ENCODE measurements at places on chromosomes 2 and 18.
A peak's percentile ranks its signal among the peaks of the same experiment; 100 is the strongest.

DNA sequence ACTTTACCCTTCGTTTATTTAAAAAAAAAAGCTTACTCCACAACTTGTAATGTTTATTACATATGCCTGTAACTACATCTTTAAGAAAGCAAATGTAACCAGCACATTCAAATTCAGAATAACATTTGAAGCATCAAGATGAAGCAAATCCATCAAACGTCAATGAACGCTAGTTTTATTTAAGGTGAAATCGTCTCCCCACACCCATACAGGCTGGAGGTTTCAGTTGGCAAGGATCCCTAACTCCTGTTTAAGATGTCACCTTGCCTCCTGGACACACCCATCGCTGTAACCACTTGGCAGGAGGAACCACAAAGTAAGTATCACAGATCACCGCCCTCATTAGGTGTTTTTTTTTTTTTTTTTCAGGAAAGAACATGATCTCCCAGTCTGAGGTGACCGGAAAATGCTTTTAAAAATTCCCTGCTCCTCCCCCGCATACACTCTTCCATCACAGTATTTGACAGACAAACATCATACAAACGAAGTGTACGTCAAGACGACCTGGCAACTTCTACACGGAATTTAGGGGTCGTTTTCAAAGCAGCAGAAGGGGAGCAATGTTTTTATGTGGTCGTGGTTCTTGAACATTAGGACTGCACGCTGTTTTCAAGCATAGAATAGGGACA, 19.7 kb upstream of the STPG4 start:
- peak; percentile 14 for DNase-seq

GRCh38 chr2:5749347-5749746, 57.2 kb downstream of the SOX11 start:
- DNase-seq: no peak

GRCh38 chr2:222877556-222878300, 16.9 kb downstream of the ACSL3 start:
- DNase-seq: no peak

- no peak for DNase-seq
Observed at GRCh38 chr2:12313445-12314126, 403.1 kb upstream of the TRIB2 start.

GRCh38 chr2:29839306-29839705, 82.1 kb downstream of the ALK start:
- DNase-seq: no peak

- DNase-seq: no peak
Observed at GRCh38 chr2:43790147-43790546, 16.3 kb downstream of the DYNC2LI1 start.
